ENCODE measurements at places on chromosomes 13 and 19.

DNA sequence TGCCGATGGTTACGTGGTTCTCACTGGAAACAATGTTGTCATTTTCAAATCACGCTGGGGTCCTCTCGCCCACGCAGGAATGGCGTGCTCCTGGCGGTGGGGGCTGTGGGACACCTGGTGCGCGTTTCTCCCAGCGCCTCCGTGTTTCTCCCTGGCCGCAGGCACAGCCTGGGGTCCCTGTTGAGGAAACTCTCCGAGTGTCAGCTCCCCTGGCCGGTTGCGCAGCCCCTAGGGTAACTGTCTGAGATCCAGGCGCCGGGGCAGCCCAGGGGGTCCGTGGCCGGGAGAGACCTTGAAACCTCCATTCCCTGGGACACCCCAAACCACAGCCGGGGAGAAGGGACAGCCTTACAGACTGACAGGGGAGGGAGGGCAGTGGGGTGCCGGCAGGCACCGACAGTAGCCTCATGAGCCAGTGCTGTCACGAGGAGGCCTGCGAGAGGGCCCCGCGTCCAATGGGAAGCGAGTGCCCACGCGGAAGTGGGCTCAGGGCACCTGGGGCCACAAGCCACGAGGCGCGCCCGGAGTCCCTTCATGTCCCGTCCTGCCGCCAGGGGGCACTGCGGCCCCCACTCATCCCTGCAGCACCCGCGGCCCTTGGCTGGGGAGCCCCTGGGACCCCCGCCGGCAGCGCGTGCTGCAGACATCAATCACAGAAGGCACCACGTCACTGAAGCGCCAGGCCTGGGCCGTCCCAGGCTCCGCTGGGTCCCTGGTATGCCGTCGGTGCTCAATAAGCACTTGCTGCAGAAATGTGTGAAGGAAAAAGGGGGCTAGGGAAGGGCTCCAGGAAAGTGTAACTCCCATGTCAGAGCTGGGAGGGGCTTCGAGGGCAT lies 9.5 kb downstream of the ADAMTSL5 start:
- no peak for DNase-seq

DNA sequence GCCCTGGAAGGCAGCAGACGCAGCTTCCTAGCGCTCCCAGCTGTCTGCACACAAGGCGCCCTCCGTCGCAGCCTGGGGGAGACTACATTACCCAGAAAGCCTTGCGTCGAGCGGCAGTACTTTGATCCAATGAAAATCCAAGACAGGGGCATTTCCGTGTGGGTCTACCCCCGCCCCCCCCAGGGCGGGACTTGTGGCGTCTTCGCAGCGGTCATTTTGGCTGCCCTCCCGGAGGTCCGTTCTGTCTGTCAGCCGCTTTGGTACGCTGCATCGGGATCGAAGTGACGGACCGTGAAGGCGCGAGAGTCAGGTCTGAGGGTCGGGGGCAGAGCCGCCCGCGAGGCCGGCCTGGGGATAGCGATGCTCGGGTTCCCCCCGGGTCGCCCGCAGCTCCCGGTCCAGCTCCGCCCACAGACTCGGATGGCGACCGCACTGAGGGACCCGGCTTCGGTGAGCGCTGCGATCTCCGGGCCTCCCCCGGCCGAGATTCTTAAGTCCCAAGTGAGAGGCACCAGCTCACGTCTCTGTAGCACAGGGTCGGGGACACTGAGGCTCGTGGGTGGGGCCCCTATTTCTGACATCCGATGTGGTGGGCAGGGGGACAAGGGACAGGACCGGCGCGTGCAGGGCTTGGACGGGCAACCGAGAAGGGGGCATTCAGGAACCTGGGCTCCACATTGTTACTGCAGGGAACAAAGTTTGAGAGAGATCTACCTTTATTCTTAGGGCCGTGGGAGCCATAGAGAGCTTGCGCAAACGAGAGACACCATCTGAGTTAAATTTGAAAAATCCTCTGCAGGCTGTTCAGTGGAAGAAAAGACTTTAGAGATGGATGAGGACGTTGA lies at the start of gene ZNF211:
Gene ZNF211, plus strand, starts transcription at position 182 of the 845 bp plus-strand sequence. Its CDS starts 179 bp downstream, at position 361.
- DNase-seq, result peak; percentile 76

DNA sequence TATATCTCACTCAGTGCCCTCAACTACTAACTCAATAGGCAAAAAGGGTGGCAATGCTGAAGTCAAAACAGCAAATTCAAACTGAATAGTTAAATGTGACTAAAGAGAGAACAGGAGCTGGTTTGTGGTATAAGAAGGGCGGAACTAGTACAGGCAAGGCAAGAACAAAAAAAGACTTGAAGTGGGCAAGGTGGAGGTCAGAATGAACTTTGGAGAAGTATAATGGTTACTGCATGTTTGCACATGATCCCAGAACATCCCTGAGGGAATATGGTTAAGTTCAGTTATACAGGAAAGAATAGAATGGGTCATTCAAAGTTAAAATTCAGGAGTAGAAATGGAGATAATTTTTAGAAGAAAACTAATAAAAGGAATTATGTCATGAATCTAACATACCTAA lies 85.5 kb downstream of the DIAPH3 start:
- no peak for DNase-seq

DNA sequence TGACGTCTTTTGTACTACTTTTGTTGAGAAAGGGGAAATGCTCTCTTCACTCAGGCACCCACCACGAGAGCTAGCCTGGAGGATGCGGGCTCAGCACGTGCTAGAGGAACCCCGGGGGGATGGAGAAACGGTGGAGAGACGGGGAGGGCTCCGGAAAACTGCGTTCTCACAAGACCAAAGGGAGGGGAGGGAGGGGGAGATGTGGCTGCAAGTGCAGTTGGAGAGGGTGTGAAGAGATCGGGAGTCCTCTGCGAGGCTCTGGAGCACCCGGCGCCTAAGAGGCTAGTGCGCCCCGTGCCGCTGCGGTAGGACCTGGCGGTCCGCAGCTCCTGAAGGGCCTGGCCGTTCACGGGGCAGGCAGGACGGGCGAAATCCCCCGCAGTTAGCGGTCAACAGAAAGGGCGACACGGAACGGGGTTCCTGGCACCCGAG lies 43.4 kb upstream of the XPO4 start:
- no peak for DNase-seq

- no peak for DNase-seq
Observed at GRCh38 chr19:28482221-28482620, 730.7 kb downstream of the UQCRFS1 start.

DNA sequence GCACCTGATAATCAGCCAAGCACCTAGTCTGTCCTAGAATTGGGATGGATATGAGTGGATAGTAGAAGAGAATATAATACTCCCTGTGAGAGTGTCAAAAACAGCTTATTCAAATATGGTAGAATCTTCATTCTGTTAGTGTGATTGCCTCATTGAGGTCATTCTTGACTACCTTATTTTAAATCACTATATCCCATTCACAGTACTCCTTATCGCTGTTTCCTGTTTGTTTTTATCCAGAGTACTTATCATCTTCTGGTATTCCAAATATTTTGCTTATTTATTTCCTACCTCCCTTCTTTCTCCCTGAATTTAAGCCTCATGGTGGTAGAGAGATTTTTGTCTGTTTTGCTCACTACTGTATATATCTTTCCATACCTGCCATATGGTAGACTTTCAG lies 9.9 kb downstream of the NDFIP2 start:
- no peak for DNase-seq

DNA sequence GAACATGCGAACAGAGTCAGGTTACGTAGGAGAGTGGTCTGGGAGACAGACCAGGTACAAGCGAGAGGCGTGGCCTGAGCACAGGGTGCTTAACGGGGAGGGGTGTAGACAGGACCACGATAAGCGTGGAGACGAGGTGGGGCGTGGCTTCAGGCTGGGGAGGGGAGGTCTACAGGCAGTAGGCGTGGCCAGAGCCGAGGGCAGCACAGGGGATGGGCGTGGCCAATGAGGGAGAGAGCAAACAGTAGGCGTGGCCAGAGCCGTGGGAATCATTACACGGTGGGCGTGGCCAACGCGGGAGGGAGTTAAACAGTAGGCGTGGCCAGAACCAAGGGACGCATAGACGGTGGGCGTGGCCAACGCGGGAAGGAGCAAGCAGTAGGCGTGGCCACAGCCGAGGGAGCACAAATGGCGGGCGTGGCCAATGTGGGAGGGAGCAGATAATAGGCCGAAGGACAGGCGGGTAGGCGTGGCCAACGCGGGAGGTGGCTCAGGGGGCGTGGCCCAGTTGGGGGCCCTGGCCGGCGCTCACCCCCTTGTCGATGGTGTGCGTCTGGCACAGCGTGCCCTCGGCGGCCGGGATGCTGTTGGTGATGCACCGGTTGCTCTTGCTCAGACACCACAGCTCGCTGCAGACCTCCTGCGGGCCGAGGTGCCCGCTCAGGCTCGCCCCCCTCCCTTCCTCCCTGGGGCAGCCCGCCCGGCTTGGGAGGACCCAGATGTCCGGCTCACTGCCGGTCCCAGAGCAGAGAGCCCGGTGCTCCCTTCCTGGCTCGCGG lies 15.2 kb upstream of the MYO1F start:
- peak; percentile 90 for DNase-seq

GRCh38 chr13:106143392-106143791 lies 392.1 kb downstream of the EFNB2 start:
- DNase-seq, result peak; percentile 61

- no peak for DNase-seq
Observed at GRCh38 chr13:73364736-73365135, 305.9 kb downstream of the KLF5 start.

- DNase-seq, result peak; percentile 43
Observed at GRCh38 chr19:8001995-8002849, 3.2 kb downstream of the ELAVL1 start.

DNA sequence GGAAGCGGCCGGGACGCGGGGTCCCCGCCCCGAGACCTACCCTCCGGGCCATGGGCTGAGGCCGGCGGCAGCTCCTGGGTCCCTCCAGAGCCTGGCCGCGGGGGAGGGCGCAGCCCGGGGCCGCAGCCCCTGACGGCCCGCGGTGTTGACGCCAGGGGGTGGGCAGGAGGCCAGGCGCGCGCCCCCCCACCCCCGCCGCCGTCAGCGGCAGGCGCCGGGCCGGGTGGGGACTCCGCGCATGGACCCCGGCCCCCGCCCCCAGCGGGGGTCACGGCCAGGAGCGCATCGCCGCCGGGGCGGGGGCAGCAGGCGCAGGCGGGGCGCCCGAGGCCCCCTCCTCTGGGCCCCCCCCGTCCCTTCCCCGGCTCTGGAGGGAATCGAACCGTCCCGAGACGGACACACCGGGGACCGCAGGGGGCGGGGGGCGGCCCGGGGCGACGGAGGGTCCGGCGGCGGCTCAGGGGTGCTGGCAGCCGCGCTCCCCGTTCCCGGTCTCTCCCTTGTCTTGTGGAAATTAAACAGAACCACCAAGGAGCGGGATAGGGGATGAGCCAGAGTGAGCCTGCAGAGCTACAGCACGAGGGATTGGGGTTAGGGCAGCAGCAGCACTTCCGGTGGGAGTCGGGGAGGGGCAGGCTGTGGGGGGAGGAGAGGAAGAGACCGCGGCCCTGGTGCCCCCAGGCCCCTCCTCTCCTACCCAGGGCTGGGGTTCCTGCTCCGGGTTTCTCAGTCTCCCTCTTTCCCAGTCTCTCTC lies at the start of gene MEIS3:
Gene MEIS3, minus strand, starts transcription at position 498 of the 754 bp plus-strand sequence. Its CDS starts 446 bp downstream, at position 52.
- no peak for DNase-seq

Measured in AG04450 (cell line).